ENCODE measurements at places on chromosomes 6 and 20. TPM values are rescaled to one million over a fixed set of nuclear protein-coding genes. Genes with fewer than 3 reads are reported as not detected.

Gene OLIG3
- total RNA-seq: not detected

Gene CLDN20
- not detected for total RNA-seq

Gene TSPO2
- not detected for total RNA-seq

Gene OPN5
- not detected for total RNA-seq

Gene RIPPLY2
- not detected for total RNA-seq

Gene CDYL
- 38.7 TPM for total RNA-seq

Gene GSTA2
- not detected for total RNA-seq

Gene BPIFB4
- total RNA-seq: not detected

Gene TGM3
- total RNA-seq: not detected

Gene SLC24A3
- total RNA-seq: 4.2 TPM

Gene TGM2
- 2,020 TPM for total RNA-seq

Gene TP53TG5
- not detected for total RNA-seq

Gene SPATA2
- 3.9 TPM for total RNA-seq

Gene MAK
- not detected for total RNA-seq

Gene SIRPG
- total RNA-seq: not detected

Gene BEND6
- total RNA-seq: 13.4 TPM

Gene ADGRF5
- 0.86 TPM for total RNA-seq

Gene KIFC1
- 20.0 TPM for total RNA-seq

Gene FAM83C
- total RNA-seq: not detected

Gene SLC22A7
- total RNA-seq: not detected
